ENCODE measurements at places on chromosomes 11 and 22. TPM values are rescaled to one million over a fixed set of nuclear protein-coding genes. Genes with fewer than 3 reads are reported as not detected.

The FGF19 gene
- 0.23 TPM for total RNA-seq

The LGALS1 gene
- total RNA-seq = 125 TPM

The PKP3 gene
- total RNA-seq = 64.3 TPM

The KRTAP5-10 gene
- not detected for total RNA-seq

DNA sequence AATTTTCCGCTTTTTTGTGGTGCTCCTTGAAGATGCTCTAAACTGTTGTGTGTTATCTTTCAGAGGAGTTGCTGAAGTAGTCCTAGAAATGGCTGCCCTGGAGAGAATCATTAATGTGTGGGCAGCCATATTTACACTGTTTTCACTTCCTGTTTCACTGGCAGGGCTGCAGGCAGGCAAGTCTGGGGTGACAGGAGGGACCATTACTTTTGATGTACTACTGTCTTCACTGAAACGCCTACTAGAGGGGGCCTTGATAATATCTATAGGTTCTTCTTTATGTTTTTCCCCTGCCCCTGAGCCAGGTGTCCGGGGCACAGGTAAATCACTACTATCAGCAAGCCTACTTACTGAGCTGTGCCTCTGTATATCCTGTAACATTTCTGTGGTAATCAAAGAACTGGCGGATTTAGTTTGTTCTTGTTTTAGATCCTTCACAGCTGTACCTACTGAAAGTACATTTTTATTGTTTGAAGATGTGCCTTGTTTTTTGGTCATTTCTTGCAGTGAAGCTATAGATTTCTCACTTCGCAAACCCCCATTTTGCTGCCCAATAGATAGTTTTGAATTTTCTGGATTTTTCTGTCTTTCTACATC lies 39.7 kb downstream of the ACAT1 start:
- peaks cover 16% of the 10 kb centered on the region for H3K36me3 ChIP-seq
- no peak for DNase-seq
- H3K4me3 ChIP-seq = no peak overlapping the region
- no peaks in the 10 kb centered on the region for H3K27me3 ChIP-seq

GRCh38 chr11:36065436-36065835 lies 121.6 kb downstream of the LDLRAD3 start:
- no peaks in the 10 kb centered on the region for H3K36me3 ChIP-seq
- no peak for DNase-seq
- H3K4me3 ChIP-seq = no peak overlapping the region
- H3K27ac ChIP-seq = no peak overlapping the region

DNA sequence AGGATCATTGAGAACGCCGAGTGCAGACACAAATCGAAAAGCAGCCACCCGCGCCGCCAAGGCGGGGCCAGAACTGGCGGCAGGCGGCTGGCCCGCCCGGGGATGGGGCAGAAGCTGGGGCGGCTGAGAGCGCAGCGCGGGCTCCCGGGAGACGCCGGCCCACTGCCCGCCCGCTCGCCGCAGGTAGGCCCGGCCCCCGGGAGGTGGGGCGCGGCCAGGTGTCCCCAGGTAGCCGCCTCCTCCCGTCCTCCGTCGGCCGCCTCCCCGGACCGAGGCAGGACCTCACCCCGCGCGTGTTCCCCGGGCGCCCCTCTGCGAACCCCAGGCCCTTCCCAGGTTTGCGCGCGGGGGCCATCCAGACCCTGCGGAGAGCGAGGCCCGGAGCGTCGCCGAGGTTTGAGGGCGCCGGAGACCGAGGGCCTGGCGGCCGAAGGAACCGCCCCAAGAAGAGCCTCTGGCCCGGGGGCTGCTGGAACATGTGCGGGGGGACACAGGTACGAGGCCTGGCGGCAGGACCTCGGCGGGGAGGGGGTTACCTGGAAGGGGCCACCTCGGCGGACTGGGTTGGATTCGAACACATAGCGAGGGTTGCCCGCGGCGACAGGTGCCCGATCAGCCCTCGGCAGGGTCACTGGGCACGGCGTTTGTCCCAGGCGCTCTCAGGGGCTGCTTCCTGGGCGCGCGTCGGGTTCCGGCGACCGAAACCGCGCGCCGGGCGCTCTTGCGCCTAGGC lies at the start of gene PRRG4:
Gene PRRG4 (plus strand): TSS at position 248 of the 733 bp plus-strand sequence. CDS start 603 bp downstream, outside the sequence.
- H3K36me3 ChIP-seq = no peaks in the 10 kb centered on the region
- H3K4me3 ChIP-seq = peak within 1 kb of the TSS; percentile 79
- H3K4me1 ChIP-seq = peaks cover 11% of the 10 kb centered on the region
- DNase-seq = peak; percentile 90

DNA sequence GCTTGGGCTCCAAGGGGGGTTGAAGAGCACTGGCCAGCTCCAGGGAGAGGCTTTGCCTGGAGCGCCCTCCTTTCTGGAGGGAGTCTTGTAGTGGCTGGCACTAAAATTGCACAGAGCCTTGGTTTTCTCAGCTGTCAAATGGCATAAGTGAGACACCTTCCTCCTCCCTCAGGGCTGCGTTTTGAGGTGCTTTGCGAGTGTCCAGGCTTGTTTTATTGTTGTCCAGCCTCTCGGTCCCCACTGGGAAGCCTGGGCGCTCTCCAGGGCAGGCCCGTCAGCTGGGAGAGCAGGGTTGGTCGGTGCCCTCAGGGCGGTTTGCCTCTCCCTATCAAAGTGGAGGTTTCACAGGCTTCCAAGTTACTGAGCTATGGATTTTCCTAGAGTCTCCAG lies 149.3 kb upstream of the B3GAT1 start:
- no peak for DNase-seq
- H3K36me3 ChIP-seq = no peaks in the 10 kb centered on the region
- no peaks in the 10 kb centered on the region for H3K27me3 ChIP-seq
- H3K4me3 ChIP-seq = no peak overlapping the region
- no peaks in the 10 kb centered on the region for H3K4me1 ChIP-seq

GRCh38 chr11:66510271-66510989 lies at the start of gene BBS1:
Gene BBS1 (plus strand): TSS chr11:66510635. CDS start chr11:66510660, 25 bp downstream.
- H3K4me1 ChIP-seq = peaks cover 9% of the 10 kb centered on the region
- peak within 1 kb of the TSS; percentile 93 for H3K4me3 ChIP-seq
- H3K27ac ChIP-seq = peak within 1 kb of the TSS; percentile 60

DNA sequence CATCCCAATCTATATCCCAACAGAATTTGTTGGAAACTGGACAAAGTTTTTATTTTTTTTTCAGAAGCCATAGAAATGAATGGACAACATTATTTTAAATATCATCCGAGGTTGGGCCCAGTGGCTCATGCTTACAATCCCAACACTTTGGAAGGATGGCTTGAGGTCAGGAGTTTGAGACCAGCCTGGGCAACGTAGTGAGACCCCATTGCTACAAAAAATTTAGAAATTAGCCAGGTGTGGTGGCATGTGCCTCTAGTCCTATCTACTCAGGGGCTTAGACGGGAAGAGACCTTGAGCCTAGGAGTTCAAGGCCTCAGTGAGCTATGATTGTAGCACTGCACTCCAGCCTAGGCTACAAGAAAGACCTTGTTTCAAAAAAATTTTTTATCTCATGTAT lies 4.1 kb upstream of the SLC37A4 start:
- no peaks in the 10 kb centered on the region for H3K27me3 ChIP-seq
- H3K27ac ChIP-seq = no peak overlapping the region
- no peak overlapping the region for H3K4me3 ChIP-seq
- DNase-seq = no peak

DNA sequence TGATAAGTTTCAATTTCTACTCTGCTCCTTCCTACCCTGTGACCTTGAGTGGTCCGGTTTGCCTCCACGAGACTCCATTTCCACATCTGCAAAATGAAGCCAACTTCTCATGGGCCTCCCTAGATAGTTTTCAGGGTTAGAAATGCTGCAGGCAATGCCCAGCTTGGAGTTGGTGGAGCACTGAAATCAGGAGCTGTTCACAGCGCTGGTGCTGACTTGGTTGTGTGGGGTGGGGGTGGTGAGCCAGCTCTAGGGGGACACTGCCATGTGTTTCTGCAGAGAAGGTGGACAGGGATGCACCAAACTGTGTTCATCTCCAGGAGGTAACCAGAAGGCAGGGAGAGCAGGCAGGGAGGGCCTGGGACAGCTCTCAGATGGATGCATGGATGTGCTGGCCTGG lies 37.0 kb downstream of the SGSM1 start:
- no peak overlapping the region for H3K4me3 ChIP-seq
- DNase-seq = no peak
- no peaks in the 10 kb centered on the region for H3K36me3 ChIP-seq
- no peaks in the 10 kb centered on the region for H3K4me1 ChIP-seq
- no peaks in the 10 kb centered on the region for H3K27me3 ChIP-seq
- H3K27ac ChIP-seq = no peak overlapping the region

DNA sequence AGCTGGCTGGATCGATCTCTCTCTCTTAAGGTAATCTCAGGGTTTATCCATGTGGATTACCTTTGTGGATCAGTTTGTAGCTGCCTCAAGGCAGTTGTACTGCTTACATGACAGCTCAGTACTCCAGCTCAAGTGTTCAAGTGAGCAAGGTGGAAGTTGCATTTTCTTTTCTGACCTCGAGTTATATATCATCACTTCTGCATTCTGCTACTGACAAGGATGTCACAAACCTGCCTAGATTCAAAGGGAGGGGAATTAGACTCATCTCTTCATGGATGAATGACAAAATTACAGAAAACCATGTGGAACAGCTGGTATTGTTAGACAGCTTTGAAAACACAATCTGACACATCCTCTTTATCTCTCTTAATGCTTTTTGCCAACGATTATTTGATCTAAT lies 6.1 kb upstream of the TCN2 start:
- no peaks in the 10 kb centered on the region for H3K27me3 ChIP-seq
- H3K4me3 ChIP-seq = no peak overlapping the region
- DNase-seq = no peak
- no peak overlapping the region for H3K27ac ChIP-seq

DNA sequence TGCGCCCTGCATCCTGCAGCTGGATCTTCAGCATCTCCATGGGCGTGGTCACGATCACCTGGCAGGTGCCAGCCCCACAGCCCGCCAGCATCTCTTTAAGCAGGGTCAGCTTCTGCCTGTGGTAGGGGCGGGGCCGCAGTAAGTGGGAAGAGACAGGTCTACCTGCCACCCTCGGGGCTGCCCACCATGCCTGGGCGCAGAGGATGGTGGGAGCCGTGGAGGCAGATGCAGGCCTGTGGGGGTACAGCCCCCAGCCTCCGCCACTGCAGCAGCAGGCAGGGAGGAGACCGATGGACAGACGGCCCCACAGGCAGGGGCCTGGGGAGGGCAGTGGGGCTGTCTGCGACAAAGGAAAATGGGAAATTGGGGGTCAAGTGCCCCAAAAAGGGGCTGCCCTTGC lies 3.0 kb upstream of the CEND1 start:
- peaks cover 22% of the 10 kb centered on the region for H3K27me3 ChIP-seq
- peak; percentile 67 for DNase-seq
- peaks cover 32% of the 10 kb centered on the region for H3K36me3 ChIP-seq
- peaks cover 22% of the 10 kb centered on the region for H3K4me1 ChIP-seq

DNA sequence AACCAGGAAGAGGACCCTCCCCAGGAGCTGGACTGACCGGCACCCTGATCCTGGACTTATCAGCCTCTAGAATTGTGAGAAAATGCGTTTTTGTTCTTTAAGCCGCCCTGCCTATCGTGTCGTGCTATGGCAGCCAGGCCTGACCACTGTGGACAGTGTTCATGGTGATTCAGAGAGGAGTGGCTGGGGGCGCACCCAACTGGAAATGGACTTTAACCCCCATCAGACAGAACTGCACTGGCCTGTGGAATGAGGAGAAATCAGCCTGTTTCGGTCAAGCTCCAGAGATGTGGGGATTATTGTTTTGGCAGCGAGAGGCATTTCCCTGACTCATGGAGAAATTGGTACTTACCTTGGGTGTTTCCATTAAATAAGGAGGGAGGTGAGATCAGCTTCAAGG lies 1437.8 kb downstream of the BRD1 start:
- DNase-seq = no peak
- H3K36me3 ChIP-seq = no peaks in the 10 kb centered on the region
- no peak overlapping the region for H3K27ac ChIP-seq
- H3K4me1 ChIP-seq = no peaks in the 10 kb centered on the region
- no peak overlapping the region for H3K4me3 ChIP-seq

- DNase-seq = no peak
- no peaks in the 10 kb centered on the region for H3K4me1 ChIP-seq
- no peak overlapping the region for H3K4me3 ChIP-seq
These were observed 3.0 kb downstream of the TRIM29 start for GRCh38 chr11:120134931-120135228.

DNA sequence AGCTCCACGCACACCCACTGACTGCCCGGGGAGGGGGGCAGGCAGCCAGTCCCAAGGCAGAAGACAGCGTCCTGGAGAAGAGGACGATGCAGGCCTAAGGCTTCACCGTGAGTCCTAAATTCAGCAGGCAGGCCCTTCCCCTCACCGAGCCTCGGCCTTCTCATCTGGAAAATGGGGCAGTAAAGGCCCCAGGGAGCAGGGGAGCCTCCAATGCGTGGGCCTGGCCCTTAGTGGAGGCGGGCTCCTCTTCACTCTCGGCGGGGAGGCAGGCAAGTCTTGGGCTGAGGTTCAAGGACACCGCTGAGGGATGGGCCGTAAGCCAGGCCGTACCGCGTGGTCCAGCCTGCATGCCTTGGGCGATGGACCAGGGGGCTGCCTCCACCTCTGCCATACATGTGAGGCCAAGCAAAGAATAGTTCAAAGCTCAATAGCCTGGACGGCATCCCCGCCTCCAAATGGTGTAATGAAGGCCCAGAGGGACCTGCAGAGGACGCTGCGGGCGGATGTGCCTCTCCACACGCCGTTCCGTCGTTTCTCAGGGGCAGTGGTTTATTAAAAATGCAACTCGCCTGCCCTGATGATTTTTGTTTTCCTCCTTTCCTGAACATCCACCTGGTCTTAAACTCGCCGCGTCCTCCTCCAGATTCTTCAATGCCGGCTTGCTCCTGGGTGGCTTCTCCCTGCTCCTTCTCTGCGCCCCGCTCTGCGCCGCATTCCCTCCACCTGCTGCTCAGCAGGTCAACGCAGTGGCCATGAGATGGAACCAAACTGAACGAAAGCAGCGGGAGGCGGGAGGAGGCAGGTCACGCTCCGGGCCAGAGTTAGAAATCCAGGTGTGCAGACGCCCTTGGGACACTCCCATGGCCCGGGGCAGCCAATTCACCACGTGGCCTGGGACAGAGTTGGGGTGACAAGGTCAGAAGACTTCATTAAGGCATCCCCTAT lies 627.8 kb downstream of the TBC1D22A start:
- no peak overlapping the region for H3K27ac ChIP-seq
- H3K4me1 ChIP-seq = no peaks in the 10 kb centered on the region
- DNase-seq = peak; percentile 65
- H3K4me3 ChIP-seq = no peak overlapping the region
- H3K36me3 ChIP-seq = no peaks in the 10 kb centered on the region

GRCh38 chr11:3989276-3989920 lies 105.2 kb upstream of the RRM1 start:
- no peaks in the 10 kb centered on the region for H3K27me3 ChIP-seq
- H3K4me3 ChIP-seq = no peak overlapping the region
- H3K36me3 ChIP-seq = no peaks in the 10 kb centered on the region
- no peaks in the 10 kb centered on the region for H3K4me1 ChIP-seq
- DNase-seq = no peak
- H3K27ac ChIP-seq = no peak overlapping the region

GRCh38 chr11:26741036-26741435 lies 19.2 kb upstream of the SLC5A12 start:
- H3K27me3 ChIP-seq = no peaks in the 10 kb centered on the region
- DNase-seq = no peak
- H3K27ac ChIP-seq = no peak overlapping the region
- no peaks in the 10 kb centered on the region for H3K4me1 ChIP-seq

- H3K4me3 ChIP-seq = no peak overlapping the region
- no peak for DNase-seq
- H3K27me3 ChIP-seq = no peaks in the 10 kb centered on the region
- H3K4me1 ChIP-seq = peaks cover 49% of the 10 kb centered on the region
- no peak overlapping the region for H3K27ac ChIP-seq
- H3K36me3 ChIP-seq = no peaks in the 10 kb centered on the region
These were observed 4.9 kb downstream of the AMBRA1 start for GRCh38 chr11:46588915-46589314.

GRCh38 chr22:42794551-42795510 lies 62.2 kb downstream of the ARFGAP3 start:
- peaks cover 27% of the 10 kb centered on the region for H3K36me3 ChIP-seq
- H3K4me1 ChIP-seq = peaks cover 7% of the 10 kb centered on the region
- no peak overlapping the region for H3K4me3 ChIP-seq
- H3K27me3 ChIP-seq = no peaks in the 10 kb centered on the region
